ENCODE measurements at places on chromosomes 7 and 10. TPM values are rescaled to one million over a fixed set of nuclear protein-coding genes. Genes with fewer than 3 reads are reported as not detected.

OR6B1 gene
- not detected for total RNA-seq

IQUB gene
- not detected for total RNA-seq

SPDYE9 gene
- not detected for total RNA-seq

CC2D2B gene
- total RNA-seq: not detected

BICC1 gene
- not detected for total RNA-seq

KIF11 gene
- total RNA-seq: 40.5 TPM

BAMBI gene
- 1.8 TPM for total RNA-seq

TRIM73 gene
- total RNA-seq: 2.0 TPM

UPK3BL1 gene
- total RNA-seq: 13.2 TPM

GCK gene
- 1.8 TPM for total RNA-seq

IFIT1 gene
- 0.27 TPM for total RNA-seq

CHST3 gene
- 0.21 TPM for total RNA-seq

LIPM gene
- not detected for total RNA-seq

VWC2 gene
- total RNA-seq: not detected

GNAT3 gene
- total RNA-seq: not detected

FAM237B gene
- not detected for total RNA-seq

SEMA3A gene
- total RNA-seq: 0.17 TPM

ZNF425 gene
- total RNA-seq: 1.4 TPM

ANXA8L1 gene
- not detected for total RNA-seq

LFNG gene
- total RNA-seq: 22.4 TPM

TAC1 gene
- total RNA-seq: 0.82 TPM

LIPJ gene
- total RNA-seq: not detected

GPR15LG gene
- total RNA-seq: not detected

EGFR gene
- total RNA-seq: not detected

RNF148 gene
- not detected for total RNA-seq

ENKUR gene
- total RNA-seq: 0.15 TPM

XRCC2 gene
- 20.8 TPM for total RNA-seq

ANKRD7 gene
- total RNA-seq: 0.90 TPM
